ENCODE measurements at places on chromosomes 7 and 10.

DNA sequence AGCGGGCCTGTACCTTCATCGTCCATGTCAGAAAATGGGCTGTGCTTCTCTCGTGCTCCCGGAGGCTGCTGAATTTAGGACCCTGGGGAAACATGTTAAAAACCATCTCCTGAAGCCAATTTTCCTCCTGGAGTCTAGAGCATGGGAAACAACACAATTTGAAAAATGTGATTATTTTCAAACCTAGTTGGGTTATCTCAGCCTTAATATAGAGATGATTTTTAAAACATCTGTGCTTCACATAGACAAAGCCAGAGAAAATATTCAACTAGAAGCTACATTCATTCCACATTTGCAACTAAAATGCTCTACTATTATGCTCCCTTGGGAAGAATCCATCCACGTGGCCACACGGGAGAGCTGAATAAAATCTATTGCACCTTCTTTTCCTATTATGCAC, 225.9 kb upstream of the TMEM72 start:
- DNase-seq, result no peak

DNA sequence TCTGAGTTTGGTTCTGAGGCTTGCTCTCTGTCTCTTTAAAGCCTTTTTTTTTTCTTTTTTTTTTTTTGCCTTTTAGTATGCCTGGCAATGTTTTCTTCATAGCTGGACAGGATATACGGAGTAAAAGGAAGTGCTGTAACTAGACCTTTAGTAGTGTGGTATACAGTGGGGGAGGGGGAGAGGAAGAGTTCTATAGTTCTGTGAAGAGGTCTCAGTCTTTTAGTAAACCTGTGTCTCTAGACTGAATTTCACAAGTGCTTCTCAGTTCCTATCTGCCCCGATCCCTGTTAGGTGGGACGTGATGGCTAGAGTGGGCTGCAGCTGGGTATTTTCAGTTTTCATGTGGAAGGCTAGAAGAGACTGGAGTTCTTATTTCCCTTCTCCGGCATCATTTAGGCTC, 3.1 kb upstream of the ABCC2 start:
- DNase-seq, result no peak

GRCh38 chr7:116546054-116546453, 21.2 kb downstream of the CAV1 start:
- no peak for DNase-seq

- DNase-seq, result no peak
Observed at GRCh38 chr10:123911866-123912265, 20.3 kb upstream of the CPXM2 start.

DNA sequence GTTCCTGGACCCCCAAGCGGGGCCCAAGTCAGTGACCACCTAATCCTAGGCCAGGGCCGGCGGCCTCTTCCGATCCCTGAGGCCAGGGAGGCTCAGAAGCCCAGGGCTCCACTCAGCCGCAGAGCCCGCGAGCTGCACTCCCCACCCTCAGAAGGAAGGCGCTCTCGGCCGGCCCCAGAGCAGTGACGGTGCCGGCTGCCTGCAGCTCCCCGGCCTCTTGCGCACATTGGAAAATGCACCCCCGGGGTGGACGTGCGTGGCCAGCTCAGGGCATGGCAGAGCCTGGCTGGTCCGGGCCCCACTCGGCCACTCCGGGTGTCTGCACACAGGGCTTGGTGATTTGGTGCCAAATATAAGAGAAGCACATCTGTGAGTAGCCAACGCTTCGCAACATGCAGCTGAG, 269.1 kb downstream of the PTPRN2 start:
- no peak for DNase-seq

GRCh38 chr10:117373823-117374505, 1.3 kb downstream of the PDZD8 start:
- peak; percentile 65 for DNase-seq

DNA sequence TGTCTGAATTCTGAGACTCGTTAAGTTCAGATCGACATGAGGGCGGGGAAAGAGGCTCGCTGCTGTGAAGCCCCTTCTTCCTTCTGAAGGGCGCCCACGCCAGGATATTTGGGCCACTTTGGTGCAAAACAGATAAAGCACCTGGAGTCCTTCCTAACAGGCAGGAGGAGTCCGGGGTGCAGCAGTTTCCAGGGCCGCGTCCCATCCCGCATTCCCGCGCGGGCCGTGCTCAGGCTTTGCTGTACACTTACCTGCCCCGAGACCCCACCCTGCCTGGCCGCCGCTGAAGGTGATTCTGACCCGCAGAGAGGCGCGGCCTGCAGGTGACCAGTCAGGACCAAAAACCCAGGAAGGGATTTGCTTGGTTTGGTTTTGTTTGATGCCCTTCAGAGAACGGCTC, 454.6 kb downstream of the PTPRN2 start:
- no peak for DNase-seq

DNA sequence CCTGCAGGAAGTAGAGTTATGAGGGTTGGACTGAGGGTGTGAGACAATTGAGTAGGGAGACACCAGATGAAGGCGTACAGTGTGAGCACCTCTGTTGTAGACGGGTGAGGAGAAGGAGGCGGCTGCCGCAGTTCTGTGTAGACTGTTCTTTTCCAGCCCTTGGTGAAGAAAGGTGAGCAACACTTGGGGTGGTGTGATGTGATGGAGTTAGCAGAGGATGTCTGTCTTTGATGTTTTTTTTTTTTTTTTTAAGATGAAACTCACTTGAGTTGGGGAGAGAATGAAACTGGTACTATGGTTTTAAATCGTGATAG, 42.8 kb upstream of the RNF216 start:
- DNase-seq, result no peak

DNA sequence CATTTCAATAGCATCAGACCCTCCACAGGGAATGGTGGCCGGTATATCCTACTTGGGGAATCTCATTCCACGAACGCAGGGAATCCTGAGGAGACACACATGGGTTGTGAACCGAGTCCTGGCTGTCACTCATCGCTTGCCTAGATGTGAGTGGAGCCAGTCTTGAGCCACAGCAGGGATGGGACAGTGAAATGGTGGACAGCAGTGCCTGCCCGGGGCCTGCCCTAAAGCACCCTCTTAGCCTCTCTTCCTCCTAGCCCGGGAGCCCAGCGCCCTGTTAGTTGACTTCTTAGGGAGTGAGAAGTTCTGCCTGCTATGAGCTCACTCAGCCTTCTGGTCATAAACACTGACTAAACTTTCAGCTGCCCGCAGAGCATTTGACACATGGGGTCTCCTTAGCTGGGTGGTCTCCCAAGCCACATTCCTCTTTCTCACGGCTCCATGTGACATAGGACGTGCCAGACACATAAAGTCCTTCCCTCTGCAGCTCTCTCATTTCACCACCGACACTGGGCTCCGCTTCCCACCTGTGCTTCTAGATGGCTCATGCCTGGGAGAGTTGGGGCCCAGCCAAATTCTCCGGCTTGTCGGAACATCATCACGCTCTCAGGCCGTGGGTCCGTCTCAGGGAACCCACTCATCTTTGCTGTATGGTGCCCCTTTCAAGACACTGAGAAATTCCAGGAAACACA, 60.9 kb downstream of the TCERG1L start:
- no peak for DNase-seq

DNA sequence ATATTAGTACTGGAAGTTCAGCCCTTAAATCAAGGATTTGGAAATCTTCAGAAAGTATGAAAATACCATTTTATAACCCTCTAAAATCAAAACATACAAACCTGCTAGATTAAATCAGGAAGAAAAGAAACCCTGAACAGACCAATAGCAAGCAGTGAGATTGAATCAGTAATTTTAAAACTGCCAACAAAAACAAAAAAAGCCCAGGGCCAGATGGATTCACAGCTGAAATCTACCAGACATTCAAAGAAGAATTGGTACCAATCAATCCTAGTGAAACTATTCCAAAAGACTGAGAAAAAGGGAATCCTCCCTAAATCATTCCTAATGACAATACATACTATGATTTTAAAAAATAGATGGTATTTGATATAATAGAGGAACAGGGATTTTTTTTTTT, 70.1 kb downstream of the MCU start:
- DNase-seq, result no peak

DNA sequence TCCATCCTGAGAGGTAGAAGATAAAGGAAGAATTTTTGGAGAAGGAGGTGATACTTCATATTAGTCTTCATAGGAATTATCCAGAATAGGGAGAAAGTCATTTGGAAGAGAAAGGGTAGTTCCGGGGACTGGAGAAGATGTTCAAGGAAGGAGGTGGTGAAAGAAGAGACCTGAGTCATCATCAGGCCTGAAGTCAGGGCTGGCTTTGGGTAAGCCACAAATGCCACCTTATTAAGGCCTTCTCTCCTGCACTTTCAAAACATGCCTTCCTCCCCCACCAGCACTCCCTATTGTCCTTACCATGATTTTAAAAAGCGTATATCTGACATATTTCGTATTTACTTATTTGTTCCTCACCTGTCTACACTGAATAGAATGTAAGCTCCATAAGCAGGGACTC, 112.2 kb upstream of the LRGUK start:
- DNase-seq, result no peak

- DNase-seq, result no peak
Observed at GRCh38 chr10:117619707-117620405, 77.3 kb downstream of the EMX2 start.

- DNase-seq, result no peak
Observed at GRCh38 chr7:98022531-98022930, 32.5 kb upstream of the OCM2 start.

DNA sequence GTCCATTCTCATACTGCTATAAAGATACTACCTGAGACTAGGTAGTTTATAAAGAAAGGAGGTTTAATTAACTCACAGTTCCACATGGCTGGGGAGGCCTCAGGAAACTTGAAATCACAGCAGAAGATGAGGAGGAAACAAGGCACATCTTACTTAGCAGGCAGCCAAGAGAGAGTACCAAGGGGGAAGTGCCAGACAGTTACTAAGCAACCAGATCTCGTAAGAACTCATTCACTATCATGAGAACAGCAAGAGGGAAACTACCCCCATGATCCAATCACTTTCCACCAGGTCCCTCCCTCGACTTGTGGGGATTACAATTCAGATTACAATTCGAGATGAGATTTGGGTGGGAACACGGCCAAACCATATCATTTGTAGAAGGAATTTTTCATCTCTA, 36.3 kb downstream of the NHLRC2 start:
- DNase-seq, result no peak

GRCh38 chr10:102758240-102758932, 14.6 kb downstream of the WBP1L start:
- DNase-seq, result no peak

- peak; percentile 84 for DNase-seq
Observed at GRCh38 chr7:151315038-151315655, 26.5 kb upstream of the NUB1 start.

All from AG20443 (cell line).